Jurkat, Clone E6-1 (cell line): ENCODE measurements at places on chromosomes 12 and 14.

DNA sequence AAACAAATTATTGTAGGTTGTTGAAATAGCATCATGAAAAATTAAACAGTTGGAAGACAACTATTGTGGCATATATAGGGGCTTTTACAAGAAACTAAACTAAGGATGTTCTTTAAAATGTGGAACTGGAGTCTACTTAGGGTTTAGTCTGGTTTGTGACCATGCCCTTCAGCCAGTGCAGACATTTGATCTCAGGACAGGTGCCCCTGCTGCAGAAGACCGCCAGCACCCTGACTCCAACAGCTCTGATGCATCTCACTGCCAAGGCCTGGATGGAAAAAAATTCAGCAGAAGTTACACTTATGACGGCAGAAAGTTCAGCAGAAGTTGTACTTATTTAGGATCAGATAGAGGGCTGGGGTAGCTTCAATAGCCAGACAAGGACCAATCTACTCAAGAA is 51.5 kb downstream of the TMEM117 start:
- DNase-seq, result no peak

DNA sequence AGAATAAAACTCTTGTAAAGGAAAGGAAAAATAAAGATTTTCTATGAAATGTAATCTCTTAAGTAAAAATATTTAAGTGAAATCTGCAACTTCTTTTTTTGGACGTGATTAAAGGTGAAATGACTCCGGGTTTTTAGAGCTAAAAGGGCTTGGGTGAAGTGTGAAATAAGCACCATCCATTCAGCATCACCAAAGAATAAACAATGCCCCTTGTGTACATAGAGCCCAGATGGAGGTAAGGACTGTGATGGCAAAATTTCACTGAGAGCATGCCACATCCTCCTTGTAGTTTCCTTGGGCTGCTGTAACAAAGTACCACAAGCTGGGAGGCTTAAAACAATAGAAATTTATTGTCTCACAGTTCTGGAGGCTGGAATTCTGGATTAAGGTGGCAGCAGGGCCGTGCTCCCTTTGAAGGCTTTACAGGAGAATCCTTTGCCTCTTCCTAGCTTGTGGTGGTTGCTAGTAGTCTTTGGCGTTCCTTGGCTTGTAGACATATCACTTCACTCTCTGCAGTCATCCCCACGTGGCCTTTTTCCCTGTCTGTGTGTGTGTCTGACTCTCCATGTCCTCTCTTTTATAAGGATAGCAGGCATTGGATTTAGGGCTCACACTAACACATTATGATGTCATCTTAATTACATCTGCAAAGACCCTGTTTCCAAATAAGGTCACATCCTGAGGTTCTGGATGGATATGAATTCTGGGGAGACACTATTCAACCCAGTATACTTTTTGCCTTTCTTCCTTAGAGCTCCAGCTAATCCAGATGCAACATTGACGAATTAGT is 24.2 kb downstream of the ZNF664 start:
- DNase-seq, result peak; percentile 44

DNA sequence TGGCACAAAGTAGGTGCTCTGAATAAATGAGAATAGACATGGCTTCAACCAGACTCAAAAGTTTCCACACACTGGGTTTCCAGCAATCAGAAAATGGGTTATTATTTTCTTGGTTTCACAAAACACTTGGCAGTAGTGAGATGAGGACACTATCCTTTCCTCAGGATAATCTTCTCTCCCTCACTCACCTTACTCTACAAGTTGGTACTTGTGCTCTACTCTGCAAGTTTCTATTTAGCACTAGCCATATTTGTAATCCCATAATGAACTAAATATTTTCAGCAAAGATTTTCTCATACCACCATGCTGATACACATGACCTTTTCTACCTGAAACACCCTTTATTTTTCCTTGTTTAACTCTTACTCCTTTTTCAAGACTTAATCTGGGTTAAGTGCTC is 137.7 kb downstream of the FOXA1 start:
- DNase-seq, result no peak

DNA sequence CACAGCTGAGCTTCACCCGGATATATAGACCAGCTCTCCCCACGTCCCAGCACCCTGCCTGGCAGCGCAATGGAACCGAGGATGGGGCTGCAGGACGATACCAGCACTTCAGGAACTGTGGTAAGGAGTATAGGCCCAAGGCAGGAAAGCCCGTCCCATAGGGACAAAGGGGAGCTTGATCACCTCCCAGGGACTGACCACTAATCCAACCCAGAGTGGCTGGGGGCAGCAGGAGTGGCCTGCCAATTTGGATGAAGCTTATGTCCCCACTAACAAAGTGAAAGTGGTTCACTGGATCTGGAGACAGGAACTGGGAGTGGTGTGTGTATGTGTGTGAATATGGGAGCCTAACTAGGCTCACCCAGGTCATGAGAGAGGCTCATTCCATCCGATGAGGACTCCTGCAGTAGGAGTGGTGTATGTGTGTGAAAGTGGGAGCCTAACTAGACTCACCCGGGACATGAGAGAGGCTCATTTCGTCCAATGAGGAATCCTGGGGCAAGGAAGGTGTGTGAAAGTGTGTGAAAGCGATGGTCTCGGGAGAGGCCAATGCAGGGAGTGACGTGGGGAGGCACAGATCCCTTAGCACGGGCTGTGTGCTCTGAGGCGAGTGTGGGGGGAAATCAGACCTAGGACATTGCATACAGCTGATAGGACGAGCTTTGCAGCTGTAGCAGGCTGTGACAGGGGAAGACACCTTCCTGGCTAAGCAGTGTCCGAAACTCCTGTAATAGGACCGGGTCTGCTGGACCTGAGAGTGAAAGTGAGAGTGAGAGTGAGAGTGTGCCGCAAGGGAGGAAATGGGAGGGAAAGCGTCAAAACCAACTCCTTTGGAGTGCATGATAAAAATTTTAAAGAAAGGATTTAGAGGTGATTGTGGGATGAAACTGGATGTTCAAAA is 25.7 kb downstream of the KLRK1 start:
- DNase-seq, result no peak

- no peak for DNase-seq
Measured at GRCh38 chr12:129351481-129351880, 498.2 kb downstream of the GLT1D1 start.

DNA sequence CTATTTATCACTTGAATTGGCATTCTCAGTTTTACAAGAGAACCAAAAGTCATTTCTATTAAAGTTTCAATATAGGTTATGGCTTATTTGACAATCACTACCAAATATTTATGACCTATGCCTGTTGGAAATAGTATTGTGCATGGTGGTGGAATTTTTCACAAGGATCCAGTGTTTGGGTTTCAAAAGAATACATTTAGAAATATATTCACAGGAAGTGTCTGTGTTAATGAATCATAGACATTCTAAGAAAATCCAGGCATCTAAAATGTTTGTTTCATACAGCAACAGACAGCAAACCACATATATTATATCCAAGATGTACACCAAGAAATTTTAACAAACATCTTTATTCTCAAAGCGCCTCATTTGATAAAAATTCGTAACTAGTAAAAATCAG is 92.7 kb downstream of the MED13L start:
- no peak for DNase-seq

- no peak for DNase-seq
Measured at GRCh38 chr14:73884438-73885190, 2.0 kb upstream of the ZNF410 start.

DNA sequence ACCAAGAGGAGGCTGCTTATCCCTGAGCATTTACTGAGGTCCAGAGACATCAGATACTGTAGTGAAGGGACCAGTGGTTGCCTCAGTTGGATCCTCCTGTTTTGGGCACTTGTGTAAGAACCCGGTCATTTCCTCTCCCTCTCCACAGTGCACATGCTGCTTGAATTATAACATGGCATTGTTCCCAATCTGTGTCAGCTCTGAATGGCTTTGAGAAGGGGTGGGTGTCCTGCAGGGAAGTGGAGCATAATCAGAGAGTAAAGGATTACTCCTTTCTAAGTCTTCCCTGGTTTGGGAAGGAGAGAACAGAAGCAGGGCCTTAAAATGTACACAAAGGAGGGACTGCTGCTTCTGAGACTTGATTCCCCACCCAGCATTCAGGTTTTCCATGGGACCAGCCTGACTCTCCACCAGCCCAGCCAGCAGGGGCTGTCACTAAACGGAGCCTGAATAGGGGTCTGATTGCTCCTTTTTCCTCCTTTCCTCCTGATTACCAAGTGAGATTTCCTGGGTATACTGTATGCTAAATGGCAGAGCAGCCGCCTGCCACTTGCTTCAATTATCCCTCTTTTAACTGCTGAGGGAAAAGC is 78.4 kb downstream of the NRXN3 start:
- DNase-seq, result no peak

DNA sequence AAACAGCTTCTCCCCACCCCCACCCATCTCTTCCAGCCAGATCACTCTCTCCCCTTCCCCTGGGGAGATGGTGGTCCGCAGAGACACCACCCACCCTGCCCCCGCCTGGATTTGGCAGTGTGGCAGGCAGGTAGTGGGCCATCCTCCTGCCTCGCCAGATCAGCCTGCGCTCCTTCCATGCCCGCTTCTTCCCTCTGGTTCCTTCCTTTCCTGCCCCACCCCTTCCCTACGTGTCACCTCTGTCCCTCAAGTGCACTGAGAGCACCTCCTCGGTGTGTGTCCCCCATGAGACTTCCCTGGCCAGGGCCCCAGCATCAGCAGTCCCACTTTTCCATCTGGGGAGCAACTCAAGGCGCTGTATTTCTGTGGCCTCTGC is 632 bp downstream of the NYNRIN start:
- DNase-seq, result no peak

DNA sequence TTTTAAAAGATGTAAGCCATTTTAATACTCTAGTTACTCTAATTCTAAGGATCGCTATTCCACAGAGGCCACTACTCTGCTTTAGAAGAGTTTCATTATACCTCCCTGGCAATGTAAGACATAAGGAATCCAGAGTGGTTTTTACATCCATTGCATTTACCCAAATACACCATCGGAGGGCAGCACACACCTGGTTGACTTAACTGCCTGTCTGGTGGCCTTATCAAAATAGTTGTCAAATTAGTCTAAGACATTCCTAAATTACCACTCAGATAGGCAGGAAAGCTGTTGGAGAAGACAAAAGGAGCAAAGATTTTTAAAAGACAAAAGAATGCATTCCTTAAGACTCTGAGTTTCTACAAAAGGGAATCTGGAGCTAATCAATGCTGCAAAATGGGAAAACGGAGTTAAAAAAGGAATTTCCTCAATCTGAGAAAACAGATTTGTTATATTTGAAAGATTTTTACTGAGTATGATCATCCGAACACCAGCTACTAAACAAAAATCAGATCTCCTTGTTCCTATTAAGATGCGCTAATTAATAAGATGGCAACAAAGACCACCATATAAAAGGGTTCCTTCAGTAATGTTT is 33.8 kb upstream of the FGD4 start:
- peak; percentile 59 for DNase-seq

DNA sequence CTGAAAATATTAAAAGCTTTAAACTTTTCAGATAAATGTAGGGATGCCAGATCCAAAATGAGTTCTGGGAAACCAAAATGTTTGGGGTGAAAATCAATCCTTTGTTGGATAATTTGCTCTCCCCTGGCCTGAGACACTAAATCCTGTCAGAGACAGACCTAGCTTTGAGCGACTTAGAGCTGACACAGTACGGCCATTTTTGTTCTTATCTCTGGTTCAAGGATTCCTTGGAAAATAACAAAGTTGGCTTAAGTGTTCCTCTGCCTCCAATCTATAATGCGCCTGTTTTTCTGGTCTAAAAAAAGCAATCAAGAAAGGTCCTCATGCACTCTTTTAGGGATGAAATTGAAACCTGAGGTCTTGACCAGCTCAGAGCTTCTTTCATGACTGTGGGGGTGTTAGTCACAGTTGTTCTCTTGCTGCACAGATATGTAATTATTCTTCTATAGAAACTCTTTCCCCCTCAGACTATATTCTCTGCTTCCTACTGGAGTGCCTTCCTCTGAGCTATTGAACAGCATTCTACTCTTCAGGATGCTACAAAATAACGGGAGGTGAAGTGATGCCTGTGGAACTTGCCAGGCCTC is 52.3 kb upstream of the EGLN3 start:
- DNase-seq, result no peak

- DNase-seq, result no peak
Measured at GRCh38 chr12:108845696-108846095, 11.7 kb downstream of the SSH1 start.

DNA sequence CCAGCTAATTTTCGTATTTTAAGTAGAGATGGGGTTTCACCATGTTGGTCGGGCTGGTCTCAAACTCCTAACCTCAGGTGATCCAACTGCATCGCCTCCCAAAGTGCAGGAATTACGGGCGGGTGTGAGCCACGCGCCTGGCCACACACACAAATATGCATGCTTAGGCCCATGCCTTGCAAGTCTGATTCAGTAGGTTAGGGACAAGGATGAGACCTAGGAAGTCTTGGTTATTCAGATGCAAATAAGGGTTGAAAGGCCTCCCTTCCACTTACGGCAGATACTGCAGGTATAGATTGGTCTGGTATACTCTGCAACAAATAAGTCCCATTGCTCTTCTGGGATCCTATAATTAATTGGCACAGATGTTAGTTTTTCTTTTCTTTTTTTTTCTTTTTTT is 32.9 kb downstream of the TXNRD1 start:
- no peak for DNase-seq

DNA sequence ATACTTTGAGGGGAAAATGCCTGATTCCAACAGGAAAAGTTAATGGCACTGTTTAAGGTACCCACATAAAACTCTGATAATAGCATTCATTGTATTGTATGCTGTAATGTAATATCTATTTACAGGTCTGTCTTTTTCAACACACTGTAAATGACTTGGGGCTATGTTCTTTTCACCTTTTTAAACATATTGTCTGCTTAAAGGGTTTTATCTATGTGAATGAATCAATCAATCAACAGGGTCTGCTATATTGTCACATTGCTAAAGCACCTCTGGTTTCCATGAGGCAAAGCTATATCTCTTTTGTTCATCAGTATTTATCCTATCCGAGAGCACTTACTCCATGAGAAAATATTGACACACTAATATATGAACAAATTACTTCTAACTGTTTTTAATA is 288.0 kb downstream of the SLC6A15 start:
- no peak for DNase-seq

GRCh38 chr14:92861856-92862745 is 60.8 kb upstream of the CHGA start:
- DNase-seq, result no peak

DNA sequence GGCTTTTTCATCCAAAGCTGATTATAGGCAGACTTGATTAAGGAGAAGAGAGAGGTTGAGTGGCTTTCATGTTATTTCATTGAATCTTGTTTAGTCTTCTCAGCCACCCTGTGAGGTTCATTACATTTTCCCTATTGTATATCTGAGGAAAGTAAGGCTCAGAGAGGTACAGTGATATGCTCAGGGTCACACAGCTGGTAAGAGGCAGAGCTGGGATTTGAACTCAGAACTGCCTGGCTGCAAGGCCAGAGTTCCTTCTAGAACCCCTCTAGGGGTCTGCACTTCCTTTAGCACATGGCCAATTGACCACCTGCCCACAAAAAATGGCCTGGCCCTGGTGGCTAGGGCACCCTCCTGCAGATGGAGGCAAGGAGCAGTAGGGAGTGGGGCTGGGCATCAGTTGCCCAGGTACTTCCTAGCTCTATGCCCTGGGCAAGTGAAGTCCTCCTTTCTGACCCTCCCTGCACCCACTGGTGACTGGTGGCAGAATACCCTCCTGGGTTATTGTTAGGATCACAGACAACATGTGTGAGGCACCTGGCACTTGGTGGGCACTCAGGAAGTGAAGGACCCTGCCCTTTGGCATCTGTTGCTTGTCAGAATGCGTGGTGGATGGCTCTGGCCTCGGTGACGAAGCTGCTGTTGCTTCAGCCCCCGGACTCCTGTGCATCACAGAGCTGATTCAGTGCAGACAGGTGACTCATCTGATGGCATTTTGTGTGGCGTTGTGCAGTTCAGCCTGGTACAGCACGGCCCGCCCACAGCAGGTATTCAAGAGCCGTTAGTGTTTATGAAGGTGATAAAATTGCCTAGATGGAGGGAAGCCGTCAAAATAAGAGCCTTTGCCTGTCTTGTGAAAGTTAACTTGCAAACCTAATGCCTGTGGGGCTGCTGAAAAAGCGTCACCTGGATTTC is 115.8 kb downstream of the SLC25A47 start:
- DNase-seq, result no peak
